Stimulated activated CD4-positive, alpha-beta T cell treated with anti-CD3 and anti-CD28 coated beads, Interleukin-12 subunit alpha, Interleukin-12 subunit beta, amount 100 ng/mL, for 24 hours (primary cell): ENCODE measurements at places on chromosomes 7 and 10.

- no peak for DNase-seq
These were observed 419.1 kb downstream of the AUTS2 start for GRCh38 chr7:70017357-70017756.

DNA sequence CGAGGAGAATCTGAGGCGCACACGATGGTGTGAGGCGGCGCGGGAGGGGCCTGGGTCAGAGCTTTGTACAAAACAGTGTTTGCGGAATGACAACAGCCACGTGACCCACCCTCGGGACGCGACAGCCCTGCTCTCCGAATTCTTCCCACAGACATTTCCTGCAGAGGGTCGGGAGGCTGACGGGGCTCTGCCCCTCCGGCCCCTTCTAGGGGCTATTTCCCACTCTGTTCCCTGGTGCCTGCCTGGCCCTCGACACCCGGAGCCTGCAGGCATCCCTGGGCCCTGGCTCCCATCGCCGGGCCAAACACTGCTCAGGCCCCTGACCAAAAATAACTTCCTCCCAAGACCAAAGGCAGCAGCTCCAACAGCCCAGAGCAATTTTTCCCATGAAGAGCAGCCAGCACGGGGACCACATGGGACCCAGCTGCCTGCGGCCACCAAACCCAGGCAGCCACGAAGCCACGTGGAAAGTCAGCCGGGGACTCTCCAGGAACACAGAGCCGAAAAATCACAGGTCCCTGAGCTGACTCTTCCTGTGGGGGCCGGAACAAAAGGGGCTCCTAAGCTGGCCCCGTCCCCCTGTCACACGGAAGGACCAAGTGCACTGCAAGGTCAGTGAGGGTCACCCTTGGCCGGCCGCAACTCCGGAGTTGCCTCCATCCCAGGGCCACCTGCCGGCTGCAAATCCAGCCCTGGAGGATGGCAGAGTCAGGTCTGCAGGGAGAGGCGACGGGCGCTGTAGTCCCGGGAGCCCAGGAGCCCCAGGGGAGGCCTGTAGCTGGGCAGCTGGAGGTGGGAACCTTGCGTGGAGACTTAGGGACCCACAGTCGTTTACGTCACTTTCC is 42.0 kb downstream of the PAPOLB start:
- no peak for DNase-seq

GRCh38 chr7:46256870-46257661 is 336.0 kb upstream of the IGFBP3 start:
- DNase-seq, result no peak

- DNase-seq, result no peak
These were observed 609.8 kb upstream of the FOXK1 start for GRCh38 chr7:4072161-4072925.

- DNase-seq, result no peak
These were observed 28.9 kb downstream of the CCM2 start for GRCh38 chr7:45028920-45029344.

DNA sequence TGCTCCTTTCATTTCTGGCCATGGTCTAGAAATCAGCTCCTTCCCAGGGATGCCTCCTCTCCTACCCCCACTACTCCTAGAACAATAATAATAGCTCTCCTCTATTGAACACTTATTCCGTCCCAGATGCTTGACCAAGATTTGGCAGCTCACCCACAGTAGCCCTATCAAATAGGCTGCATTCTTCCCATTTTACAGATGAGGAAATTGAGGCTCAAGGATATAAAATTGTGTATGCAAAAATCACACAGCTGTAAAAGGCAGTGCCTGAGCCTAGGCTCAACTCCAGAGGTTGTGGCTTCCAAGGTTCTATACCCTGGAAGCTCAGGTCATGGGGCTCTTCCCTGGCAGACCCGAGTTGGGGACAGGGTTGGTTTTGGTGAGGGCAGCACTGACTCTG is 82.3 kb downstream of the C10orf105 start:
- DNase-seq, result no peak

DNA sequence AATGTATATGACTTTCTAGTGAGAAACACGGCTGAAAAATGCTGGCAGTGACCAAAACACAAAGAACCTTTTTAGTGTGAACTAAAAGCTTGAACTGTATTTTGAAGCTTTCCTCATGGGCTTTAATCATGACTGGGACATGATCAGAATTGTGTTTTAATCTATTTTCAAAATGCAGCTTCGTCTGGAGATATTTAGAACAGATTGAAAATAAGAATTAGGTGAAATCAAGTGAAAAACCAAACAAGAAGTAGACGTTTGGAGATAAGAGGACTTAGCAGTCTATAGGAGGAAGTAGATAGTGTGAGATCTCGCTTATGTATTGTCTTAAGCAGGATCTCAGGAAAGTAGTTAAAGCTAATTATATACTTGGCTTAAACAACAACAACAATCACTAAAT is 865.4 kb upstream of the MBL2 start:
- no peak for DNase-seq

- no peak for DNase-seq
These were observed 11.9 kb upstream of the INPP5F start for GRCh38 chr10:119713744-119714483.
